ENCODE measurements at places on chromosomes 4 and X.

- no peak for DNase-seq
Measured at GRCh38 chrX:41153957-41154356, 68.7 kb downstream of the USP9X start.

DNA sequence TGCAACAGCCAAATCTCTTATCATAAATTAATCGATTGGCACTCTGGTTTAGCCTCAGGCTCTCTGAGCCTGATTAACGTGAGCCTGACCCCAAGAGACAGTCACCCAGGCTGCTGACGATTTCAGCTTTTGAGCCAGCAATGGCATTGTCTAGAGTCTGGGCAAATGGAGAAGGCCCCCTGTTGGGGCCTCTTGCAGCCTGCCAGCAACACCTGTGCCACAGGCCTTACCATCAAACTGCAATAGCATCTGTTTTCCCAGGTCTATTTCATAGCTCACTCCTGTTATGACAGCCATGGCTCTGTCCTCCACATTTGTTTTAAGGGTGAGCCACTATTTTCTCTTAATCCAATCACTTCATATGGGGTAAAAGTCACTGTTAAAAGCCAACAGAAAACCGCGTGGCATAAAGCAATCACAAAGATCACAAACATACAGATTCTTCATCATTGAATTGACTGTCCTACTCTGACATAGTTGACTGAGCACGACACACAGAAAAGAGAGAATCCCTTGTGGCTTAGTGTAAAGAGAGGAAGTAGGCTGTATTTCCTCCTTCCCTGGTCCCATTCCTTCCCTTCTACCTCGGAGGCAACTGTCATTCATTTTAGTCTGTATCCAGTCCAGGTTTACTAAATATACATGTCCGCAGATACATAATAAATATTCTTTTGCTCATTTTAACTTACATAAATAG, 47.8 kb downstream of the SLC9A7 start:
- DNase-seq = peak; percentile 41

GRCh38 chrX:153445106-153445855, 575 bp downstream of the TREX2 start:
- no peak for DNase-seq

GRCh38 chr4:83413676-83414075, 41.9 kb downstream of the HELQ start:
- no peak for DNase-seq

DNA sequence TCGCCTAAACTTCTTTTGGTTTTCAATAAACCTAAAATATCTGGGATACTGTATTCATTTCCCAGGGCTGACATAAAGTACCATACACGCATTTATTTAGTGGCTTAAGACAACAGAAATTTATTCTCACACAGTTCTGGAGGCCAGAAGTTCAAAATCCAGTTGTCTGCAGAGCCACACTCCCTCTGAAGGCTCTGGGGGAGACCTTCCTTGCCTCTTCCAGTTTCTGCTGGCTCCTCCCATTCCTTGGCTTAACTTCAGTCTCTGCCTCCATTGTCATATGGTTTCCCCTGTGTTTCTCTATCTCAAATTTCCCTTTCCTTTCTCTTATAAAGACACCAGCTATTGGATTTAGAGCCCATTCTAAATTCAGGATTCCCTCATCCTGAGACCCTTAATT, 44.4 kb downstream of the NR3C2 start:
- no peak for DNase-seq

DNA sequence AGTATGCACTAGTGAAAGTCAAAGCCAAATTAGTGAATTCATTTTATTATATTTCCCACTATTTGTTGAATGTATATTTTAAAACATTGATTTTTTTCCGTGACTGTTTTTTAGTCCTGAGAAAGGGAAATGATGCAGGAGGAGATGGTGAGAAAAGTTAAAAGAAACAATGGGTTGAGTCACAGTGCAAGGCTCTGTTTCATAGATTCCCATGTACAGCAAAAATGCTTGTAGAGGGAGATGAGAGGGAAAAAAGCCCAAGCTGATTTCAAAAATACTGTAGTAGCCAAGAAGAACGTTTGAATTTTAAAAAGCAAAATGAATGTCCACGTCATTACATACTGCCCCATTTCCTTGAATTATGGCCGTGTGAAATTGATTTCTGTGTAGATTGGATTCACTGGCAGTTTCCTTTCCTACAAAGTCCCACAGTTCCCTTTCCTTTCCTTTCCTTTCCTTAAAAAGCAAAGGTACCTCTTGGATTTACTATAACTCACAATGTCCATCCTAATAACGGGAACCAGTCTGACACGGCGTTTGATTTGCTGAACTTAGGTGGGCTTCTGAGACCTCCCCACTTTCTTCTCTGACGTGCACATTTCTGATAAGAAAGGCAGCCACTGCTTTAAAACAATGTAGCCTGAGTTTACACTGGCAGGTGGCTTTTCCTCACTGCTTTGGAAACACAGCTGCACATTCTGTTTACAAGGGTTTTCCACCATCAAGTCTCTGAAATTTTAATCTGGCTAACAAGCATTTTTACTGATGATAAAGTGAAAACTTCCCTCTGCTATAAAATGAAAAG, 63.7 kb downstream of the SPCS3 start:
- DNase-seq = no peak

GRCh38 chrX:2748171-2748814, 3.5 kb upstream of the XG start:
- no peak for DNase-seq

Measured in activated CD4-positive, alpha-beta T cell treated with anti-CD3 and anti-CD28 coated beads, Interleukin-10, Interleukin-2, amounts not matched to agents 100 ng/mL and 50 ng/mL, durations not matched to agents 16 hours and 8 hours (primary cell).